ENCODE measurements at places on chromosomes 1 and 21.
A peak's percentile ranks its signal among the peaks of the same experiment; 100 is the strongest.

DNA sequence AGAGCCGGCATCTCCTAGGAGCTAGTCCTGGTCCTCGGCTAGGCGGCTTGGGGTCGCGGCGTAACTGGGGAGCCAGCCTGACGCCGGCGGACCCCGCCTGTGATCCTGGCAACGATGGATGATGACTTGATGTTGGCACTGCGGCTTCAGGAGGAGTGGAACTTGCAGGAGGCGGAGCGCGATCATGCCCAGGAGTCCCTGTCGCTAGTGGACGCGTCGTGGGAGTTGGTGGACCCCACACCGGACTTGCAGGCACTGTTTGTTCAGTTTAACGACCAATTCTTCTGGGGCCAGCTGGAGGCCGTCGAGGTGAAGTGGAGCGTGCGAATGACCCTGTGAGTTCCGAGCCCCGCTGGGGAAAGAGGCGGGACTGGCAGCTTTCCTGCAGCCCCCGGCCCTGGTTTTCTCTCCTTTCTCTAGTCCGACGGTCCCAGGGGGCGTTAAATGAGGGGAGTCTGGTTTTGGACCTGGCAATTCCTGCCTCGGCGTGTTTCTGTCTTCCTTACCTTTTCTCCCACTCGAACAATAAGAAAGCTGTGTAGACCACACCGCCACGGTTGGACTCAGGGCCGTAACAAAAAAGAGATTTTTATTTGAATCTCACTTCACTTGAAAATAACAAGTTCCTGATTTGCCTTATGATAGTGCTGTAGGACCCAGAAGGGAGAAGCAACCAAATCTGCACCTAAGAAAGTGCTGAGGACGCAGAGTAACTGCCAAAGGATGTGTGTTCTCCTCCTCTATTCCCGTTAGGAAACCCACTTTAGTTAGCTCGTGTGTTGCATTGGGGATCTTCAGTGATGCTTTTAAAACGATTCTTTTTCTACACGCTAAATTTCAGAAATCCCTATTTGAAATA lies at the start of gene SPRTN:
Gene SPRTN, plus strand, starts transcription at position 24 of the 859 bp plus-strand sequence. Its CDS starts 91 bp downstream, at position 115.
- DNase-seq: no peak

GRCh38 chr1:2304921-2305681 lies 77.0 kb downstream of the SKI start:
- no peak for DNase-seq

- DNase-seq: no peak
These were observed 16.0 kb downstream of the THEM4 start for GRCh38 chr1:151893176-151893924.

DNA sequence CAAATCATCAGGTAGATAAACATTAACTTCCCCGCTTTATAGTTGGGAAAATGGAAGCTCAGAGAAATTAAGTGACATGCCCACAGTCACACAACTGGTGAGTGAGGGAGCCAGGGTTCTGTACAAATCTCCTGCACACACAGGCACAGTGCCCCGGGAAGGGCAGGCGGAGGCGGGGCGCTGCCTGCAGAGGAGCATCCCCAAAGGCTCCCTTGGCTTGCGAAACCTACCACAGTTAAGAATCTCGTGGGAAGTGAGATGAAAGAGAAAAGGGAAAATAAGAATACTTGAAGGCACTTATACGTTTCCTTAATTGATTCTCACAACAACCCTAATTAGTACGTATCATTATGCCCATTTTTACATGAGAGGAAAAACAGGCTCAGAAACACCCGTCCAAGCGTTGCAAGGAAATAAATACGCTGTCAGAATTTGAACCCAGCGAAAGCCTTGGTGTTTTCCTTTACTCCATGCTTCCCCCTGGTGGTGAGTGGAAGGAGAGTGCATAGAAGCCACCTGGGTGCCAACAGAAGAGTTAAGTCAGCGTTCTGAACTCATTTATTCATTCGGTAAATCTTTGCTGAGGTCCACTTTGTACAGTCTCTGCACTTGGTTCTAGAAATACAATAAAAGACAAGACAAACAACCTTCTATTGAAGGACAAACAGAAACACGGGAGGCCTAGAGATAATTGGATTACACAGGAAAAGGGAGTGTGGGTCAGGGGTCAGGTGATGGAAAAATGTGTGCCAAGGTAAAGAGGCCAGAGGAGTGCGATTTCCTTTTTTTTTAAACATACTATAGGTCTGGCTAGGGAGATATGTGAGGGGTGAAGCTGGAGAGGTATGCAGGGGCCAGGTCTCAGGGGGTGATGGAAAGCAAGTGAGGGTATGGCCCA lies 28.4 kb downstream of the ACP6 start:
- peak; percentile 65 for DNase-seq

DNA sequence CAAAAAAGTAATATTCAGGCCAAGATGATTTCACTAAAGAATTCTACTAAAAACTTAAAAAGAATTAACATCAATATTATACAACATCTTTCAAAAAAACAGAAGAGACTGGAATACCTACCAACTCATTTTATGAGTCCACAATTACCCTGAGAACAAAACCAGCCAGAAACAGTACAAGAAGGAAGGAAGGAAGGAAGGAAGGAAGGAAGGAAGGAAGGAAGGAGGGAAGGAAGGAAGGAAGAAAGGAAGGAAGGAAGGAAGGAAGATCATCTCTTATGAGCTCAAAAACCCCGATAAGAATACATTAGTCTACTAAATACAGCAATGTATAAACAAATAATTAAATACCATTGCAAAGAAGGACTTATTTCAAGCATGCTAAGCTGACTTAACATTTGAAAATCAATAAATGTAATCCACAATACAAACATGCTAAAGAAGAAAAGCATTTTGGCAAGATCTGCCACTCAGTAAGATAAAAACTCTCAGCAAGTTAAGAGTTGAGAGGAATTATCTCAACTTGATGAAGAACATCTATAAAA lies 149.9 kb upstream of the RGS18 start:
- no peak for DNase-seq

DNA sequence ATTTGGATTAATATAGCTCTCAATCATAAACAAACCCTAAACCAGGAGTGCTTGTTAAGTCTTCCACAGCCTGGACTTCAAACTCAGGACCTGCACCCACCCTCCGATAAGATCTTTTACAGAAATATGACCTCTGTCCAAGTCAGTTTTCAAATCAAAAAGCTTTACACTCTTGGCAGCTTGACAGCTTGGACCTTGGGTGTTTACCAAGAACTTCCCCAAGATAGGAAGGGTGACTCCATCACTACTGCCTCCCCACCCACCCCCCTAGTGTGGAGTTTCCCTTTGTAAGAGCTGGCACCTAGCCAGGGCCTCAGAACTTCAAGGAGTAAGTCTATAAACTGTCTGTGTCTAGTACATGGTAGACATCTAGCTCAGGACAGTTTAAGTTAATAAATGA lies 9.6 kb downstream of the BCAR3 start:
- no peak for DNase-seq

DNA sequence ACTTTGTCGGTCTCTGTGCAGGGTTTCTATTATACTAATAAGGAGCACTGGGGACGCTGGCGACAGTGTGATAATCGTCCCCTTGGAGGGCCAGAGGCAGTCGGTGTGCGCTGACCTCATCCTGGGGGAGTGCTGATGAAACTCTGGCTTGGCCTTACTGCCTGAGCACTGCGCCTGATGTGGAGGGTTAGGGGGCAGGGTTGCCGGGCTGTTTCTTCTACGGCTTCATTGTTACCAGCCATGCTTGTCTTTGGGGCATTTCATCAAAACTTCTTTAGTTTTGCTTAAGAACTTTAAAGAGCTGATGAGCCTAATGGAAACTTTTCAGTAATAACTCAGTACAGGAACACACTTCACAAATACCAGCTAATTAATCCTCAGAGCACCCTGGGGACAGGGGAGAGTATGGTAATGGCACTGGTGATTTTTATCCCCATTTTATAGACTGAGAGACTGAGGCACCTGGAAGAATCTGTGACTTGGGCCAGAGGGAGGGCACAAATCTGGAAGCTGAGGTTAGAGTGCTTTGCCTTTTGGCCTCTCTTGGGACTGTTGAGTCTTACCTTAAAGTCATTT lies 81.8 kb downstream of the PEX14 start:
- no peak for DNase-seq

DNA sequence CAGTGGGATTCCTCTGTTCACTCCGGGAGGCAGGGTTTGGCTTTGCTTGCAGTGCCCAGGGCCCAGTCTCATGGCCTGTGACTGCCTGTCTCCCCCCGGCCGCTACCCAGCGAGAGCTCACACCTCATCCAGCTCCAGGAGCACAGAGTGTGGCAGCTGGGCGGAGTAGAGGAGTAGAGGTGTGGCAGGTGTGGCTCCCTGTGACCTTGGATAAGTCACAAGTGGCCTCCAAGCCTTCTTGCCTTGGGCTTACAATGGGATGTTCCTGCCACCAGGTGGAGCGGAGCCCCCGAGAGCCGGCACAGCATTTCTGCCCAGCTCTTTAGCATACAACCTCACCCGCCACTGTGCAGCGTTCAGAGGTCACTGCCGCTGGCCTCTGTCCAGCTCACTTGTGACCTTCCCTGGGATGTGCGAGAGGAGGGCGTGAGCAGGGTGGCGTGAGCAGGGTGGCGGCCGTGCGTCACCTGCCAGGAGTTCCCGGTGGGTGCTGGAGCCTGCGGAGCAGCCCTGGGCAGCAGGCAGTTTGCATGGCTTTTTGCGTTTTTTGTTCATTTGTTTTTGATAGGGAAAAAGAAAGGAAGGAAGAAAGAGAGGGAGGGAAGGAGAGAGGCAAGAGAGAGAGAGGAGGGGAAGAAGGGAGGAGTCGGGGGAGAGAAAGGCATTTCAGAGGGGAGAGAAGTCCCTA lies 42.4 kb downstream of the CRYAA start:
- no peak for DNase-seq

DNA sequence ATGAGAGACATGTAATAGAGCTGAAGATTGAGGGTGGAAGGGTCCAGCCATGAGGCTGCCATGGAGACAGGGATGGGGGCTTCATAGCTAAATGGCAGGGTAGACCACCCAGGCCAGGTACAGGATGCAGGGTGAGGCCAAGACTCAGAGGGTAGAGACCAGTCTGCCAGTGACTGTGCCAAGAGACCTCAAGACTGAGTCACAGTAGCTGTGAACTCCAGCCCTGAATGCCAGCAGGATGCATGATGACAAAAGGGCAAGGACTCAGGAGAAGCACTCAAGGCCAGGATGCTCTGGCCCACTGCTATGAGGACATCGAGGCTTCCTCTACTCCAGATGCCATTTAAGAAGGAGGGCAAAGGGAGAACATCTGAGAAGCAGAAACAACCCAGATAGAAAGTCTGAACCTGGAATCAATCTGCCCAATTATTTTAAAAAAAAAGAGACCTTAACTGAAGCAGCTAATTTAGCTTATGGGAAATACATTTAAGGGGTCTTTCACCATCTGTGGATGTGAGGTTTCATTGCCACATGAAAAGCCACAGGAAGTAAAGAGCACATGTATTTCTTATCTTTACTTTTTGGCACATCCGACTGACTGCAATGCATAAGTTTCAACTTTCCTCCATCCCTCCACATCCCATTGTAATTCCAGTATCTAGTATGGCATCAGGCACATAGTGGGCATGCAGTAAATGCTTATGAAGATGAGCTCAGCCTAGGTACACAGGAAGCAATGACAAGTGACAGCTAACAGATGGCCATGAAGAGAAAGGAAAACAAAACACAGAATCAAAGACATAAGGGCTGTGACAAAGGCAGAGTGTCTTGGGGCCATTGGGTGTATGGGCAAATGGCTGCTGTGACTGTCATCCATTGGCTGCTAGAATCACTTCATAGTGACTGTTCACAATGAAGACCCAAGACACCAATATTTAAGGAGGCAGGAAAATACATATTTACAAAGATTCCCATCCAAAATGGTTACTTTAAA lies 40.2 kb downstream of the SUSD4 start:
- DNase-seq: no peak
